ENCODE measurements at places on chromosomes 16 and 17. TPM values are rescaled to one million over a fixed set of nuclear protein-coding genes. Genes with fewer than 3 reads are reported as not detected.

DNA sequence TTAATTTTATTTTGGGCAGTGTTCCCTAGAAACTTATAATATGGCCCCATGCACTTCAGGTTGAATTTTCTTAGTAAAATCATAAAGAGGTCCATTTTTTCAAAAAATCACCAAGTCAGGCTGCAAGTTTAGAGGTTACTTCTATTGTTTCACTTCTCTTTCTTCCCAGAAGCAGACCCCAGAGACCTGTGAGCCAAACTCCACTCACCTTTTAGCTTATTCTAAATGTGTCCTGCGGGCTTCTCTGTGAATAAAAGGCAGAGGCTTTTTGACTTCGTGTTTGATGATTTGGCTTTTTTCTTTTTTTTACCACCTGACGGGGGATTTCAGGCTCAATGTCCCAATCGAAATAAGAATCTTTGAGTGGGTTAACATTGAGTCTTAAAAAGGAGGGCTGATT, 7.4 kb downstream of the PRKCB start:
- no peak for DNase-seq

DNA sequence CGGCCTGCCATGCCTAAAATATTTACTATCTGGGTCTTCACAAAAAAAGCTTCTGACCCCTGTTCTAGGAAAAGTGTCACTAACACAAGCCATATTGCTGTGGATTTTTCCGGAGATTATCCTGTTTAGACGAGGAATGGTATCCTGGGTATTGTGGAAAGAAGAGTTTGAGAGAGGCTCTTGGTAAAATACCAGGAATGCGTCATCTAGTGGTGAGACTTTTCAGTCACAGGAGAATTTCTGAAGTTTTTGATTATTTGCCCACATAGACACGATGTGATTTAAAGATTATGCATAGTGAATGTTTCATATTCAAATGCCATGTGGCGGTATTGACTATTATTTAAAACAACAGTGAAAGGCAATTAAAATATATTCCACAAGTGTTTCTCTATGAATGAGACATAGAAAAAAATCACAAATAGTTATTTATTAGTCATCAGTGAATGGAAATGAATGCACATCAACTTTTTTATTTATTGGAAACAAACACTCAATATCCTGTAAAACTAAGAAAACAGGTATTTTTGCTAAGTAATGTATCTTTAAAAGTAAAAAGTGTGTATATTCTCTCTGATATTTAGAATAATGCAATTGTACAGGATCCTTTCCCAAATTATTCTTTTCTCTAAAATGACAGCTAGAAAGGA, 7.8 kb downstream of the KRT28 start:
- DNase-seq, result no peak

Gene CCDC92B
- not detected for total RNA-seq

GRCh38 chr17:42325026-42325425, 36.7 kb downstream of the STAT5A start:
- DNase-seq, result no peak

DNA sequence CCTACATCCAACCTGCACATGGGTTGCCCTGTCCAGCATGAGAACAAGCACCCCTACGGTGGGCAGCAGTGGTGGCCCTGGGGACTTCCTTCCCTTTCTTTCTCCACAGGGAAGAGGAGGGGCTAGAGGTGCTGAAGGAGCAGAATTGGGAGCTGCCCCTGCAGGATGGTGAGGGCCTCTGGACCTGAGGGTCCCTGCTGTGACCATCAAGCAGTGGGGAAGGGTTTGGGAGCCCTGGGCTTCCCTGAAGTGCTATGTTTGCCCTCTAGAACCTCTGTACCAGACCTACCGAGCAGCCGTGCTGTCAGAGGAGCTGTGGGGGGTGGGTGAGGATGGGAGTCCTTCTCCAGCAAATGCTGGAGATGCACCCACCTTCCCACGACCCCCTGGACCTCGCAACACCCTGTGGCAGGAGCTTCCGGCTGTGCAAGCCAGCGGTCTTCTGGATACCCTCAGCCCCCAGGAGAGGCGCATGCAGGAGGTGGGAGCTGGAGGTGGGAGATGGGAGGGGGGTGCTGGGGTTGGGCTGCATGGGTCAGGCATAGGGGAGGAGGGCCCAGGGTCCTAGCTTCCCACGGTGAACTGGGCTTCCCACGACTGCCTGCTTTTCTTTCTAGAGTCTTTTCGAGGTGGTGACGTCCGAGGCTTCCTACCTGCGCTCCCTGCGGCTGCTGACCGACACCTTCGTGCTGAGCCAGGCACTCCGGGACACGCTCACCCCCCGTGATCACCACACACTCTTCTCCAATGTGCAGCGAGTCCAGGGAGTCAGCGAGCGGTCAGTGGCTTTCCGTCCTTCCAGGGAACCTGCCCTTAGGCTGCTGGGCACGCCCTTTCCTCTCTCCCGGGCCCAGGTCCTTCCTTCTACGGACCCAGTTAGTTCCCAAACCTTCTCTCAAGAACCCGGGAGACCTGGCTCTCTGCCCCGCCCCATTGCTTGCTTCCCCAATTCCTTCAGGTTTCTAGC, 5.0 kb downstream of the ARHGEF15 start:
- no peak for DNase-seq

Gene MYH1
- total RNA-seq, result 0.14 TPM

Gene ODAD4
- 1.0 TPM for total RNA-seq

Gene TANC2
- 7.7 TPM for total RNA-seq

GRCh38 chr17:32794533-32795246, 82.2 kb downstream of the MYO1D start:
- DNase-seq, result peak; percentile 53

GRCh38 chr17:15263206-15263579, 1.9 kb downstream of the PMP22 start:
- DNase-seq, result no peak

GRCh38 chr16:85963753-85964285, 64.9 kb downstream of the IRF8 start:
- DNase-seq, result no peak

Gene UBE2G1
- 25.3 TPM for total RNA-seq

- DNase-seq, result no peak
Measured at GRCh38 chr17:13421581-13422130, 180.1 kb downstream of the HS3ST3A1 start.

- peak; percentile 40 for DNase-seq
Measured at GRCh38 chr17:82647593-82648164, 565 bp downstream of the WDR45B start.

DNA sequence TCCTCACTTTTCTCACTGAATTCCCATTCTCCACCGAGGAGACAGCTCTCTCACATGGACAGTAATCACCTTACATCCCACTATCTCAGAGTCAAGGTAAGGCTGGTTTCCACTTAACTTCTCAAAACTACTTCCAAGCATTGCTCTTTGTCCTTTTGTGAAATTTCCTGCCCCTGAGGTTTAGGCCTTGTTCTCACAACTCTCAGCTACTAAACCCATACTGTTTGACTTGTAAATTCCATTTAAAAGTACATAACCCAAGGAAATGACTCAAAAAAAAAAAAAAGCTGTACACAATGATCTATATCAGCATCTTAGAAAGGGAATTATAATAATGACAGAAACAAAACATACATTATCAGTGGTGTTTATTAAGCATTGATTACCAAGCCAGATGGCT, 8.8 kb downstream of the CDC27 start:
- DNase-seq, result no peak

DNA sequence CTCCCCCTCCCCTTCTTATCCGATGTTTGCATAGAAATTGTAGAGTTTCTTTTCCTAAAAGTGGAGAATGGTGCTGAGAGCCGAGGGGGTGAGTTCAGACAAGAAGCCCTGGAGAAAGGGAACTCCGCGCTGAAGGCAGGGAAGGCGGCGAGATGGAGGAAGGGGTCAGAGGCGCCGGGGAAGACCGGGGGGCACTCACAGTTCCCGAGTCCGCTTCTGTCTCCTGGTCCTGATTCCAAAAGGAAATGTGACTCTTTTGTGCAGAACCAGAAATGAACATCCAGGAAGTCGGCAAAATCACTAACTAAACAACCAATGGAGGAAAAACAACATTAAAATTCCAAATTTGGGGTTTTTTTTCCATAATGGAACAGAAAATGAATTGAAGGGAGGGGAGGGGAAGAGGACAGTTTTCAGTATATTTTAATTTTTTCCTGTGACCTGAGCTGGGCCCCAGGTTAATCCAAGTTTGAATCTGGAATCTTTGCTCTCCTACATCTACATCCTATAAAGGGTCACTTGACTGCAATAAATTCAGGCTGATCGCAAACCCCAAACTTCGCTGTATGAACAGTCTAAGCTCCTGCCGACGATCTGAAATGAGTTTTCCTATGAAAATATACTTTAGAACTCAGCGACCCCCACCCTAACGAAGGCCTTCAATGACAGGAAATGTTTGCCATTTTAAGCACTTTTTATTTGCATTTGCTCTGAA, 252.3 kb downstream of the C16orf95 start:
- DNase-seq, result no peak

DNA sequence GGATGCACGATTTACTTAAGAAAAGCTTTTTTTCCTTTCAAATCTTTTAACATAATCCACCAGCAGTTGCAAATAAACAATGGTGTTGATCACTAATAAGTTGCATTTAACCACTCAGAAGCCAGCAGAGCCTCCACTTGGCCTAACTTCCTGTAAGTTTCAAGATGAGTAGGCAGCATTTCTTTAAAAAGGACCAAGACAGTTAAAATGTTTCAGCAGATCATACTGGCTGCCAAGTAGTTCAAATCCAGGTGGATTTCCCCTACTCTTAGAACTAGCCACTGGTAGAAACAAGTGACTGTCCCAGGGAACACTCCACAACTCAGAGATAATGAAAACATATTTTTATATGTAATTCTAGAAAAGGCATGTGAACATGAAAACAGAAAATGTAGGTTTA, 17.0 kb upstream of the RFFL start:
- DNase-seq, result no peak

Gene TMEM238L
- total RNA-seq, result 4.2 TPM

DNA sequence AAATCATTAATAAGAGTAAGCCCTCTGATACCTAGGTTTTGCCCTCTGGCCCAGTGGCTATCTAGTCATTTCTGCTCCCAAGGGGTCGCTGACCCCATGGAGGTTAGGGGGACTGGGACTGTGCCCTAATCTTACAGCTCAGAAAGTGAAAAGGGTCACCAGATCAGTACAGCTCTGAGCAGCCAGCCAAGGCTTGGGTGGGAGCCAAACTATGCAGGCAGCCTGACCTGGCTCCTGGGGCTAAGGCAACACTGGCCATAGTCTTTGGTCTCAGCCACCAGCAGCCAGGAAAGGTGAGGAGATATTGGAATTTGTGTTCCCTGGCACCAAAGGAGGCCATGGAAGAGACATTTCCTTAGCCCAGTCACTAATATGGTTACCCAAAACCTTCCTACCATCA, 67.6 kb downstream of the ASIC2 start:
- DNase-seq, result no peak

DNA sequence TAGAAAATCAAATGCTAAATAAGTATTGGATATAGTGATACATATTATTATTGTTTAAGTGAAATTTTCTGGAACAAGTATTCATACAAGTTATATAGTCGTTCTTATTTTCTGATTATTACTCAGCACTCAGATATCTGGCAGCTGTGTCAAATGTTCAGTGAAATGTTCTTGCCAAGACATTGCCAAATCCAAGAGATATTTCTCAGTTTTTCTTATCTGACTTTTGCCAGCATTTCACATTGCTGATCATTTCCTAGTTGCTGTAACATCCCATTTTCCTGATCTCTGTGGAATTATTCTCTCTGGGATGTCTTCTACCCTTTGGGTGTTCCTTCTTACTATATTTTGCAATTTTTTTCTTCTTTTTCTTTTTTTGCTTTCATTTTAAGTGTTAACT, 262.3 kb downstream of the KIF2B start:
- DNase-seq, result no peak

Gene OTOA
- 0.17 TPM for total RNA-seq

GRCh38 chr17:65511316-65511715, 50.1 kb downstream of the AXIN2 start:
- DNase-seq, result no peak

Gene WDR59
- total RNA-seq, result 17.7 TPM

- DNase-seq, result no peak
Measured at GRCh38 chr16:79703066-79703465, 102.5 kb upstream of the MAF start.

GRCh38 chr16:2252806-2253148, 1.4 kb upstream of the ECI1 start:
- no peak for DNase-seq

Gene CHST6
- total RNA-seq, result under 0.01 TPM

GRCh38 chr16:1272453-1273198, 16.8 kb downstream of the TPSD1 start:
- DNase-seq, result no peak

GRCh38 chr17:79202480-79202879, 127.9 kb downstream of the ENGASE start:
- no peak for DNase-seq

DNA sequence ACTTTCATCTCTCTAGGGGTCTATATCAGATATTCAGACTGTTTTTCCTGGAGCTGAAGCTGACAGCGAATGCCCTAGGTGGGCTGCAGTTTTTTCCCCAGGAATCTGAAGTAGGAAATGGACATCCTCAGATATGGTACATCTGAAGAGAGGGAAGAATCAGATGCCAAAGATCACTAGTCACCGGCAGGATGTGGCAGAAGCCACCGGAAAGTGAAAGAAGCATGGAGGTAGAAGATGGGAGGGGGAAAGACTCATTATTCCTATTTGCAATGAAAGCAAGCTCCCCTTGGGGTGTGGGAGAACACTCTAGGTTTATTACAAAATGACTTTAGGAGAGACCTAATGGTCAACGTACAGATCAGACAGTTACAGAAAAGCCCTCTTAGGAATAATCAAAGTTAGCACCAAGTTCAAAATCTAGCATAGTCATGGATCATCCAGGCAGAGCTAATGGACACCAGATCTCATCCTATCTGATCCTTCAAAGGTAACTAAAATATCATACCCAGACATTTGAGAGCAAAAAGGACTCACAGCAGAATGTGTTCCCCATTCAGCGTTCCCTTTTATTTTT, 110.7 kb downstream of the HS3ST3A1 start:
- no peak for DNase-seq

DNA sequence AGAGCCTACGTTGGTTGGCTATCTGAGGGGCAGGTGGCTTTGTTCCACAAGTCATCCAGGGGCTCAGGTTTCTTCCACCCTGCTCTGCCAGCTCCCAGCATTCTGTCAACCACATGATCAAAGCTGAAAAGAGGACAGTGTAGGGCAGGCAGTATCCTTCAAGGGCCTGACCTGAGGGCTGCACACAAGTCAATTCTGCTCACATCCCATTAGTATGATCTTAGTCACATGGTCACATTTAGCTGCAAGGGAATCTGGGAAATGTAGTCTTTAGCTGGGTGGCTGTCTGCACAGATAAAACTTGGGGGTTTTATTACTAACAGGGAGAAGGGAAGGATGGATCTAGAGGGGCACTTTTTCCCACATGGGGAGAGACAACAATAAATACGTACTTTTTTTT, 97.3 kb downstream of the SALL1 start:
- no peak for DNase-seq

- no peak for DNase-seq
Measured at GRCh38 chr17:76709077-76709950, 1.5 kb downstream of the MXRA7 start.
